ENCODE measurements at places on chromosomes 2 and 18.

DNA sequence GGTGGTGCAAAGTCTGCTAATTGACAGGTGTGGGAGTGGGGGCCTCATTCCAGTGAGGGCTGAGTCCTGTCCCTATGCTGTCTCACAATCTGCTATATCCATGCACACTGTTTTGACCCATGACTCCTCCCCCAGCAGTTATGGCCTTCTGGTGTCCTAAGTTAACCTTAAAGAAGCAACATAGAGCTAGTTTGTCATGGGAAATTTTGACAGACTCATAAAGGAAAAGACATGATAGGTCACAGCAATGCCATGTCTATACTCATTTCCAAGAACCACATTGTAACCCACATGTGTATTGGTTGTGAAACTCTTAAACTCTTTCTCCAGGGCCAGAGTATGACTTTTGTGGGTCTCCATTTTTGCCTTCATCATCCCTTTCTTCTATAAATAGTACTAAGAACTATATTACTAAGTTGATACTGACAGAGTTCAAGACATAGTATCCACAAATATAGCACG, 78.2 kb upstream of the SLC1A4 start:
- no peak for DNase-seq

GRCh38 chr2:128473175-128474035, 154.7 kb upstream of the HS6ST1 start:
- DNase-seq: no peak

- no peak for DNase-seq
Measured at GRCh38 chr2:37454851-37455762, 110.7 kb downstream of the QPCT start.

- no peak for DNase-seq
Measured at GRCh38 chr2:118986738-118987137, 44.7 kb downstream of the MARCO start.

GRCh38 chr2:201139836-201140604, 24.1 kb downstream of the CFLAR start:
- DNase-seq: no peak

DNA sequence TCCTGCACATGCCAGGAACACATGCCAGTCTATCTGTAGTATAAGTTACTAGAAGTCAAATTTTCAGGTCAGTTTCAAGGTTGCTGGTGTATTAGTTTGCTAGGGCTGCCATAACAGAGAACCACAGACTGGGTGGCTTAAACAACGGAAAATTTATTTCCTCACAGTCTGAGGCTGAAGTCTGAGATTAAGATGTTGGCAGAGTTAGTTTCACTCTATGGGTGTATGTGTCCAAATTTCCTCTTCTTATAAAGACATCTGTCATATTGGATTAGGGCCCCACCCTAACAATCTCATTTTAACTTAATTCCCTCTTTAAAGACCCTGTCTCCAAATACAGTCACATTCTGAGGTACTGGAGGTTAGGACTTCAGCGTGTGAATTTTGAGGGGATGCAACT, 26.5 kb downstream of the B3GNT7 start:
- DNase-seq: no peak

DNA sequence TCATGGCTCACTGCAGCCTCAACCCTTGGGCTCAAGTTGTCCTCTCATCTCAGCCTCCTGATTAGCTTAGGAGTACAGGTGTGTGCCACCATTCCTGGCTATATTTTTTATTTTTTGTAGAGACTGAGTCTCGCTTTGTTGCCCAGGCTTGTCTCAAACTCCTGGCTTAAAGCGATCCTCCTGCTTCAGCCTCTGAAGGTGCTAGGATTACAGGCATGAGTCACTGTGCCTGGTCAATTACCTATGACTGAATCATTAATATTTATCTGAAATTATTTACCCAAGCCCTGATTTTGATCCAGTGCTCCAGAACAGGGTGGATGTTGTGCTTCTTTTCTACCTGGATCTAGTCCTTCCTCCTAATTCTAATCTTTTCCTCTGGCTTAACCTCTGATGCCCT, 87.8 kb downstream of the MAP2 start:
- DNase-seq: no peak

- DNase-seq: no peak
Measured at GRCh38 chr18:42765302-42765701, 350.2 kb downstream of the RIT2 start.

- peak; percentile 86 for DNase-seq
Measured at GRCh38 chr2:42809819-42810120, 17.4 kb upstream of the HAAO start.

- no peak for DNase-seq
Measured at GRCh38 chr2:217512259-217512658, 490.5 kb downstream of the TNS1 start.

- no peak for DNase-seq
Measured at GRCh38 chr2:151472966-151473365, 63.3 kb downstream of the RIF1 start.

GRCh38 chr2:143936848-143937722, 582.8 kb downstream of the ZEB2 start:
- DNase-seq: peak; percentile 58

All from hypothalamus (tissue), 51 donors.